ENCODE measurements at places on chromosomes 5 and 9.
A peak's percentile ranks its signal among the peaks of the same experiment; 100 is the strongest.

DNA sequence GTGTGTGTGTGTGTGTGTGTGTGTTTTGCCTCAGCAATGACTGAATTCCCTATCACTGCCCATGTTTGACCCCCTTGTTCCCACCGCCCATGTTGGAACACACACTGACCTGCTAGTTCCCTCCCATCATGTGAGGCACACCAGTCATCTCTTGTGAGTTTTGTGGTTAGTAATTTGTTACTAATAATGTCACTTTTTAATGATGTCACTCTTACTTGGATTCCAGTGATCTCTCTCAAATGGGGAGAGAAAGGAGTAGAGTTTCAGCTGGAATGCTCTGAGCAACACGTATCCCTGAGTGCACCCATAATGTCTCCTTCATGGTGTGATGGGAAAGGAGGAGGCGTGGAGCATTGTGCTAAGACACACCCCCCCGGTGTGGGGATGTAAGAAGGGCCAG lies 172.6 kb downstream of the SH3GL2 start:
- DNase-seq: no peak

DNA sequence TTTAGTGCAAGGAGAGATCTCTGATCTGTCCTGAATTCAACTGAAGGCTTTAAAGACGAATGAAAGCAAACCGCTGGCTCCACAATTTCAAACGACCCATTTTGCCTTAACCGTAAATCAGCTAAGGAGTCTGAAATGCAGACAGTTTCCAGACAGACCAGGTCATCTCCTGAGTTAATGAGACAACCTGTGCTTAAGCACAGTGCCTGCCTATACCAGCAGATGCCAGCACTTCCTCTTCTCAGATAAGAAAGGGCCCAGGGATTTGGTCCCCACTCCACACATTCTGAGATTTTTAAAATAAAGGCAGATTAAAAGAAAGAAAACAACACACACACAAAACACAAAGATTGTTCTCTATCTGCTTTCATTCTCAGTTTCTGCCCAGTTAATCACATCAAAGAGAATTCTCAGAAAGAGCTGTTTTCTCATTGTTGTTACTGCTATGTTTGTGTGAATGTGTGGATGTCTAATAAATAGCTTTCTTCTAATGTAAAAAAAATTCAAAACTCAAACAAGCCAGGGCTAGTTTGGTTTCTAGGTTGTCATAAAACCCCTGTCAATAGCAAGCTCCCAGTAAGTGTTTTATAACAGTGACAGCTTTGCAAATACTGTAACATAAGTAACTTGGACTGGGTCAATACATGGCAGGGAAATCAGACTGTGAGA lies 157.7 kb upstream of the SLC24A2 start:
- no peak for DNase-seq

DNA sequence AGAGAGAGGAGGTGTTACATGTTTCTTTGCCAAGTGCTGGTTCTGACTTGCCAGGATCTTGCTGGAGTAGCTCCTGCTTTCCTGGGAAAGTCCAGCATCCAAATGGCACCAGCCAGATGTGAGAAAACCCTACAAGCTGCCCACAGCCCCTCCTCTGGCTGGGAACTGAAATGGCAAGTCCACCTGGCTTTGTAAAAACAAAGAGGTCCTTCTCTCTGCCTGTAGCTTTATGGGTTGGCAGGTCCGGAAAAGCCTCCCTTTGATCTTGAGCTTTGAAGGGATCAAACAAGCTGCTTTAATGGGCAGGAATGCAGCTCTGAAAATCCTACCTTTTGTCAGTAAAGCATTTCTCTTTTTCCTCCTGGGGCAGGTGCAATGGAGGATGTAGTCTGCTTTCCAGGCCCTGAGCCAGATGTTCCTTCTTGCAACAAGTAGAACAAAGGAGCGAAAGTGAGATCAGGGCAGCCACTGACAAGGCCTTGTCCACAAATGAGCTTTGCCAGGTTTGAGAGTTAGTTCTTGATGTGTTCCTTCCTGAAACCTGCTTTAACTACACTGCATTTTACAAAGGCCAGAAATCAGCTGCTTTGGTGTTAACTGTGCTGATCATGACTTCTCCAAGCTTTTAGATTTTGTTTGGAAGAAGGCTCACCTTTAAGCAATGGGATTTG lies 456.7 kb downstream of the ZNF608 start:
- no peak for DNase-seq

DNA sequence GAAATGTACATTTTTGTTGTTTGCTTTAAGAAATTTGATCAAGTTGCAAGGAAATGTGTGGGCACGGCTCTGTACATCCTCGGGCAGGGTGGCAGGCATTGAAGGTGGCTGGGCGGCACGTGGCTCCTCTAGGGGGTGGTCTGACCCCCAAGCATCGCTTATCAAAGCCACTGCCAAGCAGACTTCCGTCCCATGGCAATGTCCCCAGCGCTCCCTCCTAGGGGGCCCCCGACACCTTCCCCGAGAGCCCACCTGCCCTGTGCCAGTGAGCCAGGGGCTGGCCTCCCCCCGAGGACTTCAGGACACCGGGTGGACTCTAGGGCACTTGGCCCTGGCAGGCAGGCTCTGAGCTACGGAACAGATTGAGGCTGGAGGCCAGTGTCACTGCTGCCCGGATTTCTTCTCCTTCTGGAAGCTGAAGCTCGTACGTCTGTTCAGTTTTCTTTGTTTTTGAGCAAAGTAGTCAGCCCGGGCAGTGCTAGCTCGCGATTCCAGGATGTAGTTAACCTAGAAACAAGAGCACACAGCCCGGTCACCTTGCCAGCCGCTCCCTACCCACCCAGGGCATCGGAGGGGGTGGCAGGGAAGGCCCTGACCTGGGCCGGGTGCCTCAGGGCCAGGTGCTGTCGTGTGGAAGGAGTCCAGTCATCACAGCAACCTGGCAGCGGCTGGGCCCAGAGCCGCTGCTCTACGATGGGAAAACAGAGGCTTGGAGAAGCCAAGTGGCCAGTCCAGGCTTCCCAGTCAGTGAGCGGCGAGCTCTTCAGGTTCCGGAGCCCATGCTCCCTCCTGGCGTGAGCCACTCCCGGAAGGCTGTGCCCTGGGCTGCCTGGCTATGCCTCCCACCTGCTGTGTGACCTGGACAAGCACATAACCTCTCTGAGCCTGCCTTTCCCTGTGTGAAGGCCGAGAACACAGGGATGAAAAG lies 177.1 kb downstream of the GAPVD1 start:
- no peak for DNase-seq

DNA sequence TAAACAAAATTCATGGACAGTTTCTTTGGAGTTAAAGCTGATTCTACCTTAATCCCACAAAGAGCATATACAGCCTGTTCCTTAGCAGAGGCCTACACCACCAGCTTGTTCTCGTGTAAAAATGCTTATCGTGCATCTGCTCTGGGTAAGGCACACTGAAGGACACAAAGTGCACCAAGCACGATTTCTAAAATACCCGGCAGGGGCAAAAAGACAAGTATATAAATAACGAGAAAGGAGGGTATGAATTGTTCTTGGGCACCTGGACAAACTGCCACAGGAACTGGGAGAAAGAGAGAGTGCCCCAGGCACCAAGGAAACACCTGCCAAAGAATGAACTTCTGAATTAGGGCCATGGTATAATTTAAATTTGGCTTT lies 25.3 kb downstream of the NSUN2 start:
- no peak for DNase-seq

DNA sequence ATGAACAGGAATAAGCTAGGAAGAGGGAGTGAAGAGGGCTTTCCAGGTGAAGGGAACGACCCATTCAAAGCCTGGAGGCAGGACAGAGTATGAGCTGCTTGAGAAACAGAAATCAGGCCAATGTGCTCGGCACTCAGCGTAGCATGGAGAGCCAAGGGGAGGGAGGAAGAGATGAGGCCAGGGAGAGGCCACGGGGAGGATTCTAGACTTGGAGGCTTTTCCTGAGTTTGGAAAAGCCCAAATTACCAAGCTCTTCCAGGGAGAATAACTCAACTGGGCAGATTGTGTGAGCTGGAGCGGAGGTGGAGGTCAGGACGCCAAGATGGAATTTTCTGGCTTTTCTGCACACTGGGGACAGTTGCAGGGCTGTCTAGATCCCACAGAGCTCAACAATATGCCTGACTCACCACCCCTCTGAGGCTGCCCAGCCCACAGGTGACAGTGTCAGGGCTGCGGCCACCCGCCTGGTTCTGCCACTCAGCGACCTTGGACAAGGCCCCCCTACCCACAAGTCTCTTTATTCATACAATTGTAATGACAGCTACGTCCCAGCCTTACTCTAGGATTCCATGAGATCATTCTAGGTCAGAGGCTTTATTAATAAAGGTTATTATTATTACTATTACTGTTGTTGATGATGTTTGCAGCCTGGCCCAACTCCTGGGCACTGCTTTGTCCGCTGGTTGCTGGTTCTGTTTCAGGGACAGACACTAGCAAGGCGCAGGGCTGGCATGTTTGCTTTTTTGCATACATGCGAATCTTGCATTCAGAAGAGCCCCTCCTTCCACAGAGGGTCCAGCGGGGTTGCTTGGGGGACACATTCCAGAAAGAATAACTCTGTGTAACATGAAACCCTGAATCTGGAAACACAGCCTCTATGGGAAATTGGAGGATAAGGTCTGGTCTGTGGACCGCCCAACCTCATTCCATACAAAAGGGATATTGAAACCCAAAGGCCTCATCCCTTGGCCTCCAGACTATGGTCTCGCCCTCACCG lies 9.4 kb upstream of the LMX1B start:
- no peak for DNase-seq

GRCh38 chr9:82101475-82101874 lies 112.9 kb downstream of the SPATA31D1 start:
- DNase-seq: no peak

- DNase-seq: no peak
These were observed 82.5 kb upstream of the ZNF169 start for GRCh38 chr9:94176608-94177007.

GRCh38 chr9:126270556-126270955 lies 56.1 kb upstream of the MVB12B start:
- no peak for DNase-seq

DNA sequence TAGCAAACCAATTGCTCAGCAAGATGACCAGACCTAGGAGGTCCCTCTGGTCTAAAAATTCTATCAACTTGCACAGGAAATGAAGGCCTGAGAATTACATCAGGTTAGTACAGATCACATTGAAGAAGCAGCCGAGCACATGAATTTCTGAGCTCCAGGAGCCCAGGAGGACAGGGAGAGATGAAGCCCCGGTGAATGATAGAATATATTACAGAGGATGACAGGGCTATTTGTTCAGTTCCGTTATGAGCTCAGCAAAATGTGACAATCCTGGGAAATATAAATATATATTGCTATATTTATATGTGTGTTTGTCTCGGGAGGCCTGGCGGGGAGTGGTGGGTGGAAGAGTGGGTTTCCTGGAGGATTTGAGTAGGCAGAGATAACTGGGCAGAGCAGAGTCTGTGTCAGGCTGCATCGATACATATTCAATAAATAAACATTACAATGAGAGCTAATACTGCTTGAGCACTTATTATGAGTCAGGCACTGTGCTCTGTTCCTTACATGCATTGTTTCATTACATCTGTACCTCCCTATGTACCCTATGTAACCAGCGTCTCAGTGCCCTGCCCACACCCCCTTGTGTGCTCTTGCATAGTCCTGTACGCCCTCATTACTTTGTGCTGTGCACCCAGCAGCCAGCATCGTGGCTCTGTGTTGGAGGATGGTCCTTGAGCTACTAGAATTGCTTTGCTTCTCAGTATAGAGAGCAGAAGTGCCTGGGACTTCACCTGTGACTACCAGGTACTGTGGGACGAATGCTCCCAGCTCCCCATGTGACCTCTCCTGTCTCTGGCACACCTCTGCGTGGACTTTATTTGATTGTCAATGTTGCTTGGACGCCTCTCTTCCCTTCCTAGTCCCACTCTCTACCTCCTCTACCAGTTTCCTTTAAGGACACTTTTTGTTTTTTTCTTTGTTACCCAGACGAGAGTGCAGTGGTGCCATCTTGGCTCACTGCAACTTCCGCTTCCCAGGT lies 58.1 kb upstream of the KLF9 start:
- no peak for DNase-seq

- DNase-seq: no peak
These were observed 3.7 kb downstream of the PRDM6 start for GRCh38 chr5:123092696-123093095.

GRCh38 chr5:107878661-107879060 lies 207.9 kb upstream of the EFNA5 start:
- DNase-seq: no peak

GRCh38 chr9:76725011-76725546 lies 39.2 kb upstream of the PCA3 start:
- no peak for DNase-seq

GRCh38 chr5:139058121-139058520 lies 140.0 kb downstream of the SIL1 start:
- no peak for DNase-seq

DNA sequence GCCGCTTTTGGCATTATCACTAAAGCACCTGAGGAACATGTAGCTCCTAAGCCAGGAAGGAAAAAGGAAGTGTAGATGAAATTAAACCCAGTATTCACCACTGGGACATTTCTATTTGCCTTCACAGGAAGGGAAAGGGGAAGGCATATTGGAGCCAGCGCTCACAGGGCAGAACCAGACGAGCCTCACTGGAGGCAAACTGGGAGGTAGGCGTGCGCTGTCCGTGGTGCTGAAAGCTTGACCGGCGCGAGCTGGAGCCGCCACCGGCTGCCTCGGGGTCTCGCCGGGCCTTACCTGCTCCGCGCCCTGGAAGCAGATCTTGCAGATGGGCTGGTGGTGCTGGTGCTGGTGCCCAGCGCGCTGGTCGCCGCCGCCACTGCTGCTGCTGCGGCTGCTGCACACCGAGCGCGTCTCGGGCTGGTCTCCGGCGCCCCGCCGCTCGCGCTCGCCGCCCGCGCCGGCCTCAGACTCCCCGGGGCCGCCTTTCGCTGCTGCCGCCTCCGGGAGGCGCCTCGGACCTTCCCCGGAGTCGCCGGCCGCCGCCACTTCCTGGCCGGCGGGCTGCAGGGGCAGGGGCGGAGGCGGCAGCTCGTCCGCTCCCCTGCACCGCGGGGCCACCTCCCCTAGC lies 732 bp downstream of the MARCHF11 start:
- DNase-seq: no peak

DNA sequence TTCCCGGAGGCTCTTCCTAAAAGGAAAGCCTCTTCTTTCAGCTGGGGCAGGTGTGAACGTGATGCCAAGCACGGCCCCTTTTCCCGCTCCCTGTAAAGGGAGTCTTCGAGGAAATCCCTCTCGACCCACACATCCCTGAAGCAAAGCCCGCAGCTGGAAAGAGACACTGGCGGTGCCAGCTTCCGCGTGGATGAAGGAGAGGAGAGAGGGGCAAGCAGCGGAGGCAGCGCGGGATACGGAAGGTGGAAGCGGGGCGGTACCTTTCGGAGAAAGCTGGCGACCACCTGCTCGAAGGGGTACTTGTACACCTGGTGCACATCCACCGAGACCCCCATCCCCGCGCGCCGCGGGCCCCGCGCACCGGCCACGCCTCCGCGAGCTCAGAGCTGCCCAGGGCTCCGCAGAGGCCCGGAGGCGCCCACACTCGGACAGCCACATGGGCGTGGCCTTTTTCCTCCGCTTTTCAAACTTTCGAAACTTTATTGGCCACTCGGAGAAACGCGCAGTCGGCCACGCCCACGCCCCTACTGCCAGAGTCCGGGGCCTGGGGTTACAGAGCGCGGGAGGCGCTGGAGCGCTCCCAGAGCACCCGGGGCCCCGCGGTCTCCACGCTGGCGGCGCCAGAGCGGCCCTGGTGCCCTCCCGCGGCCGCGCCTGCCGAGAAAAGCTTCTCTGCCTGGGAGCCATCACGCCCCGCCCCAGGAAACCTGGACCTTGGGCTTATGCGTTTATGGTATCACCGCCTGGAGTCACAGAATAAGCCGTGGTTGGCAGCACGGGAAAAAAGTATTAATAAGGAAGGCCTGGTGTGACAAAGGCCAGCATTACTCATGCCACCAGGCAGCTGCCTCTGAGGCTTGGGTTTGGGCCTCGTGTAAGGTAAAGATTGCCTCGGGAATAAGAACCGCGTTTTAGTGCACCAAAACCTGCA lies at the start of gene PRELID2:
Gene PRELID2 (minus strand): TSS at position 426 of the 931 bp plus-strand sequence. CDS start 91 bp downstream, at position 335.
- peak; percentile 8 for DNase-seq

- no peak for DNase-seq
These were observed 74.0 kb downstream of the IQGAP2 start for GRCh38 chr5:76477061-76477460.

Measured in effector memory CD8-positive, alpha-beta T cell (primary cell).